ENCODE measurements at places on chromosomes 4 and X.

- no peak for DNase-seq
These were observed 48.4 kb downstream of the ARHGAP10 start for GRCh38 chr4:147780137-147780777.

- no peak for DNase-seq
These were observed 76.5 kb downstream of the ZNF518B start for GRCh38 chr4:10380735-10381134.

DNA sequence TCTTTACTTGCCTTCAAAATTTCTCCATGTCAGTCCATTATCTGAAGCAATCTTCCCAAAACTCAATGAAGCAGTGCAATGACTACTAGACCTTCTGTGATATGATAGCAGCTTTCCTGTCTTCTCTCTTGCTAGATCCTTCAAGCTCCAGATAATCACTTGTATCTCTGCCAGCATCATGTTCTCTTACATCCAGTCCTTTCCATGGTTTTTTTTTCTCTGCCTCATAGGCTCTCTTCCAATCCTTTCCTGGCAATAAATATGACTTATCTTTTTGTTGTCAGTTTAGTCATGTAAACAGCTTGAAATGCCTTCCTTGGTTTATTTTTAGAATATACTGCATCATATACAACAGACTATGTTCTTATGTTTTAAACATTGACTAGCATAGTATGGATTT, 193.5 kb downstream of the CFAP299 start:
- no peak for DNase-seq

- peak; percentile 71 for DNase-seq
These were observed 10.3 kb upstream of the AKAP17A start for GRCh38 chrX:1581132-1581531.

DNA sequence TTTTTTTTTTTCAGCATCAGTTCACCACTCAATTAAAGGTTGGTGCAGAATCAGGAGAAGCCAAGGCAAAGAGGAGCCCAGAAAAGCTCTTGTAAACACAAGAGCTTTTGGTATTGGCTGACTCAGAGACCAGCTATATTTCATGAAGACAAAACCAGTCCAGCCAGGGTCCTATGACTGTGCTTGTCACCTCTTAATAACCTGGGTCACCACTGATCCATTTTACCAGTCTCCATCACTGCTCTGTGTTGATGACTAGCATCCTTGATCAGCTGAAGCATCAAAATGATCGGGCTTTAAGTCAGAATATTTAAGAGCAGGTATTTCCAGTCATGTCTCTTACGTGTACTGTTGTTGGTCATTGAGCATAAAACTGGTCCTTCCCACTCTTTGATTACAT, 237.9 kb downstream of the PACRGL start:
- DNase-seq, result no peak

GRCh38 chr4:141254326-141254725, 33.6 kb downstream of the ZNF330 start:
- DNase-seq, result no peak

DNA sequence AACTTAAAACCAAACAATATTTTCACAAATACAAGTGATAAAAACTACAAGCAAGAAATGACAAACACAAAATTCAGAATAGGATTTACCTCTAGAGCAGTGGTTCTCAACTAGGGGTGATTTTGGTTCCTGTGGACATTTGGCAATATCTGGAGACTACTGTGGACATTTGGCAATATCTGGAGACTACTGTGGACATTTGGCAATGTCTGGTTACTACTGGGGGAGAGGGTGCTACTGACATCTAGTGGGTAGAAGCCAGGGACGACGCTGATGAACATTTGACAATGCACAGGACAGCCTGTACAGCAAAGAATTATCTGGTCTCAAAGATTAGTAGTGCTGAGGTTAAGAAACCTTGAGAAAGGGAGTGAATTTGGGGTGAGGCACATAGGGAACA, 169.8 kb downstream of the CLCN4 start:
- no peak for DNase-seq

DNA sequence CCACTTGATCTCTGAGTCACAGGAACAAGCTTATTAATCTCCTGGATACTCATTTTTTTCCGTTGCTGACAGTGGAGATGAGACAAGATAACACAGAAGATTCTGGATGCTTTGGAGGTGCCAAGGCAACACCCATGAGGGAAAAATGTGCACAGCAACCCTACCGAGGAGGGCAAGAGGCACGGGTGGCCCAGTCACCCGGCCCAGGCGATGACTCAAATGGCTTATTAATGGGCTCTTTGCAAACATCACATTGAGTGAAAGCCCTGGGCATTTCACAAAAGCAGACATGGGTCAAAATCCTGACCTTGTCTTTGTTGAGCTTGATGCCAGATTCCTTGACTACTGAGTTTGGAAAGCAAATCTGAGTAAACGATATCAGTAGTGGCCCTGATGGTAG, 315.1 kb downstream of the STK32B start:
- DNase-seq, result no peak

DNA sequence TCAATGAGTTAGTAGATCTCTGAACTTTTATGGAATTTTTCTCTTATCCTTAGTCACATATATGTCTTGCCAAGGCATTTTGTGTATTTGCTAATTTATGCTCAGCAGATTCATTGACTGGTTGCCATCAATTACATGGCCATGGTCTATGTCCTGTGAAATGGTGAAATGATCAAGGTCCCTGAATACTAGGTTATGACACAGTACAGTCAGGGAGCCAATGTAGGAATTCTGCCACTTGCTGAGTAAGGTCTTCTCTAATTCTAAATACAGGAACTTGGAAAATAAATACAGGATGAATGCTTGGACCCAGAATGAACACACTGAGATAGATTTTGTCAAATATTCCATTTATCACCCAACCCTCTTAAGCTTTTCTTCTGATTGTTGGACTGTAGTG, 35.2 kb downstream of the ALPK1 start:
- DNase-seq, result no peak

All from stimulated activated CD8-positive, alpha-beta memory T cell treated with anti-CD3 and anti-CD28 coated beads, Interleukin-7, amount 100 ng/mL, for 24 hours (primary cell).